ENCODE measurements at places on chromosomes 1 and 21.

DNA sequence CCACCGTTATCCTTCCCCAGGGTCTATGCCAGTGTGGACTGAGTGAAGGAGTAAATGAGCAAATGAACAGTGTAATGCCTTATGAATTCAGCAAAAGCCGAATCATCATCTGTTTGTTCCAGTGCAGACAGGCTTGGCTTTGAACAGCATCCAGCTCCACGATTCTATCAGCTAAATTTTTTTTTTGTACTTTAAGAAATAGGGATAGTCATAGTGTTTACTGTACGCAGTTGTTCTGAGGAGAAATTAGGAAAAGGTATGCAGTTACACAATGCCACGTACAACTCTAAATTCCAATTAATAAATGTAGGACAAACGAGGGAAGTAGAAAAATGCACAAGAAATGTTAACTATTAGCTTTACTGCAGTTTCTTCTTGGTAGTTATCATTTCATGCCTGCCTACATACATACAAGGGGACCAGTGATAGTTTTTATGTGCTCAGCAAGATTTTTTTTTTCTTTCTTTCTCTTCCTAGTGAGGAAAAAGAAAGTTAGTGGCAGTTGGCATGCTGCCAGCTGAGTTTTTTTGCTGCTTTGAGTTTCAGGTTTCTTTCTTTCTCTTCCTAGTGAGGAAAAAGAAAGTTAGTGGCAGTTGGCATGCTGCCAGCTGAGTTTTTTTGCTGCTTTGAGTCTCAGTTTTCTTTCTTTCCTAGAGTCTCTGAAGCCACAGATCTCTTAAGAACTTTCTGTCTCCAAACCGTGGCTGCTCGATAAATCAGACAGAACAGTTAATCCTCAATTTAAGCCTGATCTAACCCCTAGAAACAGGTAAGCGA, at the start of gene IFI44L:
TSS of gene IFI44L (plus strand) at position 646 of the 777 bp plus-strand sequence. CDS start 7,468 bp downstream, outside the sequence.
- no peak for DNase-seq

- no peak for DNase-seq
Measured at GRCh38 chr1:8879922-8880676, 1.6 kb upstream of the ENO1 start.

DNA sequence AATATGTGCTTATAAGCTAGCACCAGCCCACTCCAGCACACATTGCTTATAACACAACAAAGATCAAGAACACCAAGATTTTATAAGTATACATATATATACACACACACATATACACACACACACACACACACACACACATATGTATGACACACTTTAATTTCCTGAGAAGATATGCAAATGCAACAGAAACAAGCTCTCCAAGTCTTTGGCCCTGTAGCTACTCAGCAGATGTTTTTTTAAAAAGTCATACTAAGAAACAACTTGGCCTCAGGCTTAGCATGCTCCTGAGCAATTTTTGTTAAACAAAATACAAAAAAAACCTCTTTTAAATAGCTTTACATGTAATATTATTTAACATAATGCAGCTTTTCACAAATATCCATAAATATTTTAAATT, 11.1 kb downstream of the TNFSF18 start:
- DNase-seq = no peak

DNA sequence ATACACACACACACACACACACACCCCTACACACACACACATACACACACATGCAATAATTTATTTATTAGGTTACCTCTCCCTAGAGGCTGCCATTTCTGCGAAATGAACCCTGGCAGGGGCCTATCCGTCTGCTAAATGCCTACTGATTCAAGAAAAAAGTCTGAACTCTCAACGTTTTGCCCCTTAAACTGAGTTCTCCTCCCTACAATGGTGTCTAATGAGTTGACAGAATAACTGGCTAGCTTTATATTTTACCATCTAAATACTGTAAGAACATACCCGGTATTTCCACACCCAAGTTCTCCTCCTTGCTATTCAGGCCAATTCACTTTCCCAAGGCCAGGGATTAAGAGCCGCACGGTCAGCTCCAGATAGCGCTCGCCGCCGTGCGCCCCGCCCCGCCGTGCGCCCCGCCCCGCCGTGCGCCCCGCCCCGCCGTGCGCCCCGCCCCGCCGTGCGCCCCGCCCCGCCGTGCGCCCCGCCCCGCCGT, 339 bp upstream of the RNPC3 start:
- no peak for DNase-seq

- no peak for DNase-seq
Measured at GRCh38 chr1:156750191-156750672, 1.2 kb downstream of the HDGF start.

DNA sequence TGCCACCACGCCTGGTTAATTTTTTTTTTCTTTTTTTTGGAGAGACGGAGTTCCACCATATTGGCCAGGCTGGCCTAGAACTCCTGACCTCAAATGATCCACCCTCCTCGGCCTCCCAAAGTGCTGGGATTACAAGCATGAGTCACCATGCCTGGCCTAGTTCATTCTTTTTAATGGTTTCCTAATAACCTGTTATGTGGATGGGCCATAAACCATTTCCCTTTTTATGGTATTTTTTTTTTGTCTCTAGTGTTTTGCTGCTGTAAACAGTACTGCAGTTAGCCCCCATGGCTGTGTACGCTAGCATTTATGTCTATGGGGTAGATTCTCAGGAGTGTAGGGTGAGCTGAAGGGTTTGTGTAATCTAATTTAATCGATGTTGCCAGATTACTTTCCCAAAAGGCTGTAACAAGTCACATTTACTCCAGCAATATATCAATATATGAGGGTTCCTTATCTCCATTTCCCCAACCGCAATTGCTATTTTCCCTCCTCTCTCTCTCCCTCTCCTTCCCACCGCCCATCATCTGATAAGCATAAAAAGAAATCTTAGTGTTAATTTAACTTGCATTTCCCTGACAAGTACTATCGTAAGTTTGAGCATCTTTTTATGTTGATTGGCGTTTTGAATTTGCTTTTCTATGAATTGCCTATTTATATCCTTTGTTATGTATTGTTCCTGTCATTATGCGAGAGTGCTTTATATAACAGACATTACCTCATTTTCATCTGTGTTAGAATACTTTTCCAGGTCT, 28.7 kb downstream of the RCSD1 start:
- DNase-seq = no peak

- DNase-seq = no peak
Measured at GRCh38 chr1:198165927-198166647, 9.3 kb downstream of the NEK7 start.

- no peak for DNase-seq
Measured at GRCh38 chr1:223331929-223332328, 32.0 kb downstream of the SUSD4 start.

DNA sequence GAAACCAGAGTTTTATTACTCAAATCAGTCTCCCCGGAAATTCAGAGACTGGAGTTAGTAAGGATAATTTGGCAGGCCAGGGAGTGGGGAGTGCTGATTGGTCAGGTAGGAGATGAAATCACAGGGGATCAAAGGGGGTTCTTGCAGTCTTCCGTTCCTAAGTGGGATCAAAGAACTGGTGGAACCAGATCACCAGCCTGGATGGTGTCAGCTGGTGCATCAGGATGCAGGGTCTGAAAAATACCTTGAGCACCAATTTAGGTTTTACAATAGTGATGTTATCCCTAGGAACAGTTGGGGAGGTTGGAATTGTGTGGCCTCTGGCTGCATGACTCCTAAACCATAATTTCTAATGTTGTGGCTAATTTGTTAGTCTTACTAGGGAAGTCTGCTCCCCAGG, 1.4 kb upstream of the CD101 start:
- DNase-seq = no peak

DNA sequence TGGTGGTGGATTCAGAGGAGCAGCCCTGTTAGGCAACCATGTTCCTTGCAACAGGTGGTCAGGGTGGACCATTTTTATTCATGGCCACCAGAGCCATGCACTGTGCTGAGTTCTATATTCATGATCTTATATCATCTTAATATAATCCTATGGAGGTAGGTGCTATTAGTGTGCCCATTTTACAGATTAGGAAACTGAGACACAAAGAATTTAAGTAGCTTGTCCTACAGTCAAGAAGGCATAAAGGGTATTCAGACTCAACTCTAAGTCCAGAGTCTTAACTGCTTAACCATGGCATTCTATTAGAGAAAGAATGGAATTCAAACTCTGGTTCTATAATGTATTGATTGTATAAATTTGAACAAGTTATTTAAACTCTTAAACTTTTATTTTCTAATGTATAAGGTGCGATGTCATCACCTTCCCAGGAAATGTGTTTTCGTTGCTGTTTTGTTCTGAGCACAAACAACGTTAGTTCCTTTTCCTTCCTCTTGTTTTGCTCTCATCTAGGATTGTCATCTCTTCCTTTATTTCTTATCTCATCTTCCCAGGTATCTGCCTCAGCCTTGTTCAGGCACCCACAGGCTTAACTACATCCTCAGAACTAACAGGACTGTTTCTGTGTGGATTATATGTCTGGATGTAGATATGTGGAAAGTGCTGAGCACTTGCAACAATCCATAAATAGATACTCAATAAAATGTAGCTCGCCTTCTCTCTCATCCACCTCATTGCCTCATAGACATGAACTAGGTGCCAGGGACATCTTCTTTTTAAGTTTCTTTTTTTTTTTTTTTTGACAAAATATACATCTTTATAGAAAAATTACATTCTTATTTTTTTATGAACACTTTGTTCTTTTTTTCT, 207.1 kb downstream of the NFIA start:
- no peak for DNase-seq

DNA sequence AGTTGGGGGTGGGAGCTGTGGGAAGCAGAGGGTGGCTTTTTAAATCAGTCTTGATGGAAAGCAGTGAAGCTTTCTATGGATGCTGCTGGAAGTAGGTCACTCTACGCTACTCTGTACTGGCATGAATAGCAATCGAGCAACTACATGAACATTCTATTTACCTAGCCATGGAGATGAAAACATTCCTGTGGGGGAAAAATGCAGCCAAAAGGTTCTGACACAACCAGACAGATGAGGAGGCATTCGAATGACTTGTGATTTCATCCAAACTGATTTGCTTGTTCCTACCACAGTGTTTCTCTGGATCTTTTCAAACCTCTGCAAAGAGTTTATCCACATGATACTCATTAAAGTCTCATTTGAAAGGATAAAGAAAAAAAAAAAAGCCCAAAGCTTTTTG, 95.0 kb downstream of the ASTN1 start:
- DNase-seq = no peak

DNA sequence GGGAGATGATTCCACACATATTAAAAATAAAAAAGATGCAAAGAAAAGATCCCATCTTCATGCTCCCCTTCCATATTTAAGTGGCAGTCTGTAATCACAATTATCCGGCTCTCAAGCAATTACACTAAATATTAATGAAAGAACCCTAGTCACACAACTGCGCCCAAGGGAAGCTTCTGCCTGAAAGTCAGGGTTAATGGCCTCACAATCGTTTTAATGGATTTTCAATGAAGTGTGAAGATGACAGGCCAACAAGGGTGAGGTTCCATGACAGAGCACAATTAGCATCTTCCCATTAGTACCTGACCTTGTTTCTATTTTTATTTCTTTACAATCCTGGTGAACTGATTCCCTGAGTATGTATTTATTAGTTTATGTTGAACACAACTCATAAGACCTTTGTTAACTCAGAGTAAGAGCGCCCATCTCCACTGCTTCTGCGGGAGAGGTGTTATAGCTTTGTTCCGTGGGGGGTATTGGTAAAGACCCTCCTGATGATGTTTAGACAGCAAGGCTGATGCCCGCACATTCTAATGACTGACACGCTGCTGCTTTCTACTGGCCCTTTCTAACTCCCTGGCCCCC, 80.9 kb downstream of the IER5 start:
- DNase-seq = no peak

- DNase-seq = no peak
Measured at GRCh38 chr1:150299716-150300115, 6.1 kb downstream of the MRPS21 start.

DNA sequence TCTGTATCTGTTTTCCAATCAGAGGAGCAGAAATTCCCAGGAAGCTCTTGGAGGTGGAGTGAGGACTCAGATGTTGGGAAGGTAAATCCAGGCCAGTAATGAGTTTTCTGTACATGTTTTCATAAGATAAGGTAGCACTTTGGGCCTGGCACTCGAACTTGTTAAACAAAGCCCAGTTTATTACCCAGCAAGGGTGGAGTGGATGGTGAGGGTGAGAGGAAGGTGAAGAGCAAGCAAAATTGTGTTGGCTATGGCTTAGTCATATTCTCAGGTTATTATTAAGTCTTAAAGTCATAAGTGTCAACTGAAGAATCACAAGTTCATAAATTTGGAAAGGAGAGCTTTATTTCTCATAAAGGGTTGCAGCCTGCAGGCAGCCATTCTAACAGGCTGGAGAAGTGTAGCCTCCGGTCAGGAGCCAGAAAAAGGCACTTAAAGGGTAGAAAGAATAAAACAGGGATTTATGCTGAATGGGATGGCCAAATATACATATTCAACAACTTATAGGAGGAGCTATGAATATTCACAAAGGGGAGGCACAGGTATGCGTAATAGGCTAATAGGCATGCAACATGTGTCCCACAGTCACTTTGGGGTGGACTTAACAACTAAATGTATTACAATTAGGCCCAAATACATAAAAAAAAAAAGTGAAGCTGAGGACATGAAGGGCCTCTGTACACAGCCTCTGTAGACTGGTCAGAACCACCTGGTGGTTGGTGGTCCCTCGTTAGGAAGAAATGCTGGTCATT, 523.9 kb downstream of the LMO4 start:
- DNase-seq = no peak
